ENCODE measurements at places on chromosomes 1 and 21. TPM values are rescaled to one million over a fixed set of nuclear protein-coding genes. Genes with fewer than 3 reads are reported as not detected.

Gene PLA2G2F
- polyA plus RNA-seq: not detected

- no peak overlapping the region for H3K27ac ChIP-seq
- DNase-seq: no peak
- H3K4me1 ChIP-seq: no peaks in the 10 kb centered on the region
- H3K27me3 ChIP-seq: no peaks in the 10 kb centered on the region
These were observed 355.7 kb upstream of the DUSP10 start for GRCh38 chr1:222097588-222097987.

DNA sequence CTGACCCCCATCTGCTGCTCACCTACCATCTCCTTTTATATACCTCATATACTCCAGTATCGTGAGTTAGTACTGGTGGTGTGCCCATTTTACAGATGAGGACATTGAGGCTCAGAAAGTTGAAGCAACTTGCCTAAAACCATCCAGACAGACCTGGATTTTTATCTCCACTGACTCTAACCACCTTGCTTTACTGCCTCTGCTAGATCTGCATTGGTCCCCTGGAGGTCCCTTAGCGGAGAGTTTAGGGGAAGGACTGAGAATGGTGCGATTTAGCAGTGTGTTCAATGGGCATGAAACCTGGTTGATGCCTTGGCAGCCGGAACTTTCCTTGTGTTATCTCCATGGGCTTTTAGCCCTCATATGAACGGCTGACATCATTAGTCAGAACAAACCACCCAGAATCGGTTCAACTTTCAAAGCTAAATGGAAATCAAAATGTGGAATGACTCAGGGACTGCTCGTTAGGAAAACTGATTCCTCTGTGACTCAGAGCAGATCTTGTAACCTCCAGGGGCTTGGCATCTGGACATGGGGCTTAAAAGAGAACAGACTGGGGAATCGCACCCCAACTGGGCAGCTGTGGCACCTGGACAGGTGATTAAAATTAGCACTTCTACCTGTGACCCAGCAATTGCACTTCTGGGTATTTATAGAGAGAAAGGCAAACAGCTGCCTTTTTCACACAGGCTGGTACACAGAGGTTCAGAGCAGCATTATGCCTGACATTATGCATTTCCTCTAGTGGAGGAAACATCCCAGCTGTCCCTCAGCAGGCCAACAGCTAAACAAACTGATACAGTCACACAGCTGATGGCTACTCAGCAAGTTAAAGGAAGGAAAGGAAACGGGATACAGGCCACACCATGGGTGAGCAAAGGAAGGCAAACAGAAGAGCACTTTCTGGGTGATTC is 25.3 kb downstream of the TMEM51 start:
- DNase-seq: no peak
- no peaks in the 10 kb centered on the region for H3K27me3 ChIP-seq
- H3K4me3 ChIP-seq: no peak overlapping the region
- peak overlapping the region; percentile 27 for H3K27ac ChIP-seq

GRCh38 chr1:173423291-173423690 is 53.8 kb upstream of the PRDX6 start:
- no peak overlapping the region for H3K4me3 ChIP-seq
- H3K36me3 ChIP-seq: peaks cover under 1% of the 10 kb centered on the region
- no peak for DNase-seq

- no peak overlapping the region for H3K27ac ChIP-seq
- no peaks in the 10 kb centered on the region for H3K4me1 ChIP-seq
- no peaks in the 10 kb centered on the region for H3K27me3 ChIP-seq
- no peaks in the 10 kb centered on the region for H3K36me3 ChIP-seq
These were observed 89.9 kb downstream of the FOXD2 start for GRCh38 chr1:47527653-47528272.

Measured in small intestine (tissue), 16 donors.